ENCODE measurements at places on chromosomes 1 and 21.

DNA sequence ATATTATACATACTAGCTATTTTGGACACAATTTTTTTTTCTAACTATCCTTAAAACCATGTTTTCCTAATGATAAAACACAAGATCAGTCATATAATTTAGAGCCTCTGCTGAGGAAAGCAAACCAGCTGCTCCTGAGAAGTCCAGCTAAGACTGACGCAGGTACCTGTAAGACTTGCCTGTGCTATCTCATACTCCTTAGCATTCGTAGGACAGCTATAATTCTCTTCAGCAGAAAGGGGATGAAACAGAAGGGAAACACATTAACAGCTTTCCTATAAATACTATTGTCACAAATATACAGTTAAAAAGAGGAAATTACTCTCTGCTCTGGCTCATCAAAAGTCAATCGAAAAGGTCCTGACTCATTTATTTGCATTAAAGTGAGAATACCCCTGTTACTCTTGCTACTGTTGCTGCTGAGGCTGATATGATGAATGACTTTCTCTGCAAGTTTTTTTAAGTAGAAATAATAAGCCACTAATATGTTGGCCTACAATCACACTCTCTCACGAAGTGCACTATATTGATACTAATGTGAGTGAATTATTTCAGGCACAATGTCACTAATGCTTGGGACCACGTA, 757.1 kb downstream of the KCNT2 start:
- DNase-seq, result no peak

GRCh38 chr21:34545079-34545884, 33.3 kb upstream of the KCNE1 start:
- DNase-seq, result no peak

DNA sequence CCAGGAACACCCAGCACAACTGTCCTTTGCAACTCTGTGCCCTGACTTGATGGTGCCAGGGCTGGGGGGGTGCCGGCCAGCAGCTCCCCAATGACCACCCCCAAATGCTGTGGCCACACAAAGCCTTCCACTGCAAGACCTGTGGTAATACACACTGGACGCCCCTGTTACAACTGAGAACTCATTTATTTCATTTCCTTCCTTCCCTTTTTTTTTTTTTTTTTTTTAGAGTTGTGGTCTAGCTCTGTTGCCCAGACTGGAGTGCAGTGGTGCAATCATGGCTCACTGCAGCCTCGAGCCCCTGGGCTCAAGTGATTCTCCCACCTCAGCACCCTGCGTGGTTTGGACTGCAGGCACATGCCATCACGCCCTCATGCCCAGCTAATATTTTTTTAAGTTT, 25.2 kb downstream of the TP73 start:
- DNase-seq, result no peak

DNA sequence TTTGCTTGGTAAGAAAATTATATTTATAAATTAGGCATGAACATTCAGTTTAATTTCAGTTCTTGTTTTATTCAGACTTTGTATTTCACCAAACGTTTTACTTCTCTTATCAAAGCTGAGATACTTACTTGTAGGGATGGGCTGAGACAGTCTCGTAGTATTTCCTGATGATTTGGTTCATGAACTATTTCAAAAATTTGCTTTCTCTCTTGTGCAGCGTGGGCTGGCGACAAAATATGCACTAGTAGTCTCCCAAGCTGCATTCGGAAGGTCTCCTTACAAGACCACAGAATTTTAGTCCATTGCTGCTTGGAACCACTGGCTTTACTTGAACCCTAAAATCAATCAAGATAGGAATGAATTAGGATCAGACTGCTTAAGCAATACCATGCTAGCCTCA, 91.7 kb upstream of the GNG4 start:
- no peak for DNase-seq

GRCh38 chr1:246304484-246305259, 202.4 kb downstream of the SMYD3 start:
- DNase-seq, result no peak

DNA sequence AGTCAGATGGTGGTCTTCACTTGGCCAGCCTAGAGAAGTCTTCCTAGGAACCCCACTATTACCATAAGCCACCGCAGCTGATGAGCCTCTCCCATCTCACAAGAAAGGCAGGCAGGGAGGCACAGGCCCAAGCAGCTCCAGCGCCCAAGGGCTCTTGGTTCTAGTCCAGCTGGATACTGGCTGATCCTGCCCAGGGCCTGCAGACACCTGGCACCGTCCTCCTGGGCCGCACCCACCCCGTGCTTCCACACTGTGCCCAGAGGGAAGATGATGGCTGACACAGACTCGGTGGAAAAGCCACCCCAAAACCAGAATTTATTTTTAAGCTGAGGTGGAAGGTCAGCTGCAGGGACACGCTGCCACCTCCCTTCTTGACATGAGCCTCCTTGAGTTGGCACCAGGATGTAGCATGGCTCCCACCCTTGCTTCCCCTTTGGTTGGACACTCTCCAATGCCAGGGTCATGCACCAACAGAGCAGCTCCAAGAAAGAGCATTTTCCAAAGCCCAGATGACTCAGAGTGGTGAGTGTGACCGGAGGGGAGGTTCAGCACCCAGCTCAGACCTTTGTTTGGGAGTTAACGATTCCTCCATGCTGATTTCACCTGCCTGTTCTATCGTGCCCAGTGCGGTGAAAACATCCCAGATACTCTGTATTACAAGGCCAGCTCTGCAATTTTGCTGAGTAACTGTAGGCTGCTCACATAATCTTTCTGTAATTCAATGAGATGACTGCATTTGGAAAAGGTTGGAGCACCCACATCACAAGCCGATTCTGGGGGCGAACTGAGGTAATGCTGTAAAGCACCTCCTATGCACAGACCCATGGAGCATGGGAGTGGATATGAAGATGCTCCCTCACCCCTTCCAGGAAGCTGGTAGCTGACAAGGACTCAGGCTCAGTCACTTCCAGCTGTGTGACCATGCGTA, 63.1 kb upstream of the SLC2A1 start:
- no peak for DNase-seq

DNA sequence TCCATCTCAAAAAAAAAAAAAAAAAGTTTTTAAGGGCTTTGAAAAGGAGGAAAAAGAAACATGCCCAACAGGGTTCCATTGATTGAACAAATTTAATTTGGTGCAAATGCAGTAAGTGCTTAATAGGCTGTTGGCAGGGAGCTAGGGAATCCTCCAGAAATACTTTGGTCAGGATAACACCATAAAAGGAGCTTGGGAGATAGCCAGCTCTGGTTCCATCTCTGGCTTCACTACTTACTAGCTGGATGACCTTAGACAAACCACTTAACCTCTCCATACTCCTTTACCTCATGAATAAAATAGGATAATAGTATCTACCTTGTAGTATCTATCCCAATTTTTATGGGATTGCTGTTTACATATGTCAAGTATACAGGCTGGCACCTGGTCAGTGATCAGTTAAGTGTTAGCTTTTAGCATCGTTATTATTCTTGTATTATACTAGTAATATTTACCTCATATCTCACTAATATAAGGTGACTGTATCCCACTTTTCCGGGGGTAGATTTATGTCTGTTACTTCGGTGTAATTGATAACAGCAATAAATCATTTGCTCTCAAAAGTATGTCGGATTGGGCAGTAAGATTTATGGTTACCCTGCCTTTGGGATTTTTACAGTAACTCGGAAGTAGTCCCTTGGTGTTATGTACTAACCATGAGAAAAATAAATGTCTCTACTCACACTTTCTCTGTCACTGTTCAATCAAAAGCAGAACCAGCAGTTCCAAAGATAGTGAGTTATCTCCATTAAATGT, 36.4 kb downstream of the BTG3 start:
- no peak for DNase-seq

DNA sequence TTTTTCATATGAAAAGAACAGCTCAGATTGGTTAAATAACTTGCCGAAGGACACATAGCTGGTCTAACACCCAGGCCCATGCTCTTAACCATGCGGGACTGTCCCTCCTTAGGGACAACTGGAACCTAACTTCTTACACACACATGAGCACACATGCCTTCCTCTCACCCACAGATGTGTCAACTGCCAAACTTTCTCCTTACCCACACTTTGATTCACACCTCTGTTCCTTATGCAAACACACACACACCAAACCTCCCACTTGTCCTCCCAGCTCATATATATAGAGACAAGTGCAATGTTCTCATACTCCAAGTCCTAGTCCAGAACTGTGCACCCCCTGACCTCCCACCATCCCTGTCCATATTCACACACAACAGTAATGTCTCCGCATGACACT, 4.3 kb downstream of the RAB25 start:
- DNase-seq, result no peak

DNA sequence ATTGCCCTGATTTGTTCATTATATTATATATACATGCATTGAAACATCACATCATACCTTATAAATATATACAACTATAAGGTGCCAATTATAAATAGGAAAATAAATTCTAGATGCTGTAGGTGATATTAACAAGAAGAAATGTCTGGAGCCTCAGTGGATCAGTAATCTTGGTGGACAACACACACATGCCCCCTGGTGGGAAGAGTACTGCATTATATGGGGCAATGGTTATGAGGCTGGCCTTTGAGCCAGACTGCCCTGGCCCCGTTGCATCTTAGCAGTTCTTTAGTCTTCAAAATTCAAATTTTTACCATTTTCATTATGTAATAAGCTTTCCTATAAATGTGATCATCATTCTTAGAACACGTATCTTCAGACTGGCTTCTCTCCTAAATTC, 335.0 kb upstream of the GREM2 start:
- no peak for DNase-seq

GRCh38 chr21:25569084-25569483, 38.2 kb downstream of the MRPL39 start:
- DNase-seq, result no peak

DNA sequence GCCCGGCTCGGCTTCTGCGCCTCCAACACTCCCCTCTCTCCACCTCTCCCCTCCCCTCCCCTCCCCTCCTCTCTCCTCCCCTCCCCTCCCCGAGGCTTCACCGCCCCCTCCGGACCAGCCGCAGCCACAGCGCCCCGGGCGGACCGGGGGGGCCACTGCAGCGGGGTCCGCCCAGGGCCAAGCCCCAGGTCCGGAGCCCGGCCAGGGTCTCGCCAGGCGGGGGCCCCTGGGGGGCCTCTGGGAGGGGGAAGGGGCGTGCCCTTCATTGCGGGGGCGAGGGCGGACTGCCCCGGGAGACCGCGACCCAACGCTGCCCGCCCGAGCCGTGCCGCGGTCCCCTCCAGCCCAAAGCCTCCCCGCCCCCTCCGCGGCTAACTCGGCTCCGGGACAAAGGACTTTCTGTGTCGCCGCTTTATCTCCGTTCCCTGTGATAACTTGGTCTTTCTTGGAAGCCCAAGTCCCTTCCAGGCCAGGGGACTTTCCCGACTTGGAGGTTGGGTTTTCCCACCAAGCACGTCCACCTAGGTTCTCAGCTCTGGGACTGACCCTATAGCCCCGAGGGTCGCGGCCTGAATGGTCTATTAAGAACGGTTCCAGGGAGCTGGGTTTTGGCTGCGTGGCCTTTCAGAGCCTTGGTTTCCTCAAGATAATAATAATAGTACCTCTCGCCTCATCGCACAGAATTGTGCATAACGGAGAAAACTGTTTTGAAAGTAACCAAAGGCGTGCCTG, at the start of gene UBQLN4:
Gene UBQLN4, minus strand, starts transcription at position 31 of the 732 bp plus-strand sequence. CDS start 97 bp downstream, outside the sequence.
- peak; percentile 76 for DNase-seq

- DNase-seq, result no peak
Measured at GRCh38 chr1:111814642-111815041, 58.9 kb downstream of the DDX20 start.

- no peak for DNase-seq
Measured at GRCh38 chr1:20137055-20137454, 2.1 kb upstream of the PLA2G2F start.

- DNase-seq, result peak; percentile 60
Measured at GRCh38 chr1:212683357-212683722, 16.3 kb downstream of the BATF3 start.

- no peak for DNase-seq
Measured at GRCh38 chr1:164688791-164689190, 129.8 kb downstream of the PBX1 start.

GRCh38 chr1:157673008-157673407, 27.6 kb downstream of the FCRL3 start:
- no peak for DNase-seq

GRCh38 chr21:38992737-38993136, 187.0 kb downstream of the ETS2 start:
- no peak for DNase-seq

GRCh38 chr1:8397511-8397910, 79.6 kb downstream of the SLC45A1 start:
- no peak for DNase-seq

All from stimulated activated CD8-positive, alpha-beta memory T cell treated with anti-CD3 and anti-CD28 coated beads, Interleukin-7, amount 100 ng/mL, for 48 hours (primary cell).